Activated CD4-positive, alpha-beta T cell treated with anti-CD3 and anti-CD28 coated beads for 4 hours (primary cell): ENCODE measurements at places on chromosomes 6 and 20.

GRCh38 chr6:158439255-158439654, 120.6 kb upstream of the TMEM181 start:
- no peak for DNase-seq

DNA sequence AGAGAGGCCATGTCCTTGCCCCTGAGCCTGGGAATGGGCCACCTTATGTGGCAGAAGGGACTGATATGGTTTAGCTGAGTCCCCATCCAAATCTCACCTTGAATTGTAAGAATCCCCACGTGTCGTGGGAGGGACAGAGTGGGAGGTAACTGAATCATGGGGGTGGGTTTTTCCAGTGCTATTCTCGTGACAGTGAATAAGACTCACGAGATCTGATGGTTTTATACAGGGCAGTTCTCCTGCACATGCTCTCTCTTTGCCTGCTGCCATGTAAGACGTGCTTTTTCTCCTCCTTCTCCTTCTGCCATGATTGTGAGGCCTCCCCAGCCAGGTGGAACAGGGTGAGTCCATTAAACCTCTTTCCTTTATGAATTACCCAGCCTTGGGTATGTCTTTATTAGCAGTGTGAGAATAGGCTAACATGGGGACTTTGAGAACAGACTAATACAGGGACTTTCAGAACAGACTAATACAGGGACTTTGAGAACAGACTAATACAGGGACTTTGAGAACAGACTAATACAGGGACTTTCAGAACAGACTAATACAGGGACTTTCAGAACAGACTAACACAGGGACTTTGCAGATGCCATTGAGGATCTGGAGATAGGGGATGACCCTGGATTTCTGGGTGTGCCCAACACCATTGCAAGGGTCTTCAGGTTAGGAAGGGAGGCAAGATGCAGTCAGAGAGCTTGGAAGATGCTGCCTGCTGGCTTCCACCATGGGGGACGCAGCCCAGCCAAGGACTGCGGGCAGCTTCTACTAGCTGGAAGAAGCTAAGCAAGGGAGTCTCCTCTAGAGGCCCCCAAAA, 86.9 kb downstream of the RAMACL start:
- no peak for DNase-seq

GRCh38 chr6:98985391-98985790, 37.6 kb upstream of the FBXL4 start:
- DNase-seq = no peak

GRCh38 chr6:113809826-113810225, 47.3 kb upstream of the MARCKS start:
- DNase-seq = no peak

- no peak for DNase-seq
Observed at GRCh38 chr6:68497927-68498326, 137.2 kb upstream of the ADGRB3 start.

GRCh38 chr6:169396554-169397163, 143.0 kb upstream of the THBS2 start:
- DNase-seq = no peak

- DNase-seq = no peak
Observed at GRCh38 chr6:33508935-33509926, 54.9 kb downstream of the ZBTB9 start.

GRCh38 chr6:19268718-19269117, 568.5 kb upstream of the ID4 start:
- no peak for DNase-seq

GRCh38 chr6:36825994-36826393, 13.2 kb downstream of the CPNE5 start:
- DNase-seq = no peak

DNA sequence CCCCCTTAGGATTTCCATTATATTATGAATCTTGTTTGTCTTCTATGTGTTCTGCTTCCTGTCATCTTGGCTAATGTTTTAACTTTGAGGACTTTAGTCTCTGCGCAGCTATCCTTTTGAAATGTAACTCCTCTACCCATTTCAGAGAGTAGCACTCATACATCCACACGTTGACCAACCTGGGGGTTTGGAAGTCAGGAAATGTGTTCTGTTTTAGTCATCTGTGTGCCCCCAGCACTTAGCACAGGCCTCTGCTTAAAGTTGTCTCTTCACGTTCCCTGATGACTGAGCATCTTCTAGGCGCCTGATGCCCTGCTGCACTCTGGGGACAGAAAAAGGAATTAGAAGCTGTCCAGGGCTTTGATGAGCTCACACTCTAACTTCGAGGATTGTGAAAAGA, 47.9 kb downstream of the HMGN3 start:
- no peak for DNase-seq

DNA sequence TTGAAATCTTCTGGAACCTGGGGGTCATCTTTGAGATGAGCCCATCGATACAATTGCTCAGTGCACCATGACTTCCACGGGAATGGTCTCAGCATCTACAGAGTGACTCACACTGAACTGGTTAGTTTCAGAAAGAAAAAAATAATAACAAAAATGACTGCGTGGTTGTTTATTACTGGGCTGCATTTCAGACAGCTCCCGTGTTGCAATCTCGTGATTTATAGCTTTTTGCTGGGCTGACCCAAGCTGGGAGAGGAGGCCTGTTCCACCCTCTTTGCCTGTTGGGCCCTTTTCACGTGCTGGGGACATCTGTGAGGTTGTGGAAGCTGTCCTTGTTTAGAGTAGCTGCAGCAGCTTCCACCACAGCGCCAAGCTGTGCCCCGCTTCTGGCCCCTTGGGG, 225.5 kb downstream of the BMP7 start:
- no peak for DNase-seq

DNA sequence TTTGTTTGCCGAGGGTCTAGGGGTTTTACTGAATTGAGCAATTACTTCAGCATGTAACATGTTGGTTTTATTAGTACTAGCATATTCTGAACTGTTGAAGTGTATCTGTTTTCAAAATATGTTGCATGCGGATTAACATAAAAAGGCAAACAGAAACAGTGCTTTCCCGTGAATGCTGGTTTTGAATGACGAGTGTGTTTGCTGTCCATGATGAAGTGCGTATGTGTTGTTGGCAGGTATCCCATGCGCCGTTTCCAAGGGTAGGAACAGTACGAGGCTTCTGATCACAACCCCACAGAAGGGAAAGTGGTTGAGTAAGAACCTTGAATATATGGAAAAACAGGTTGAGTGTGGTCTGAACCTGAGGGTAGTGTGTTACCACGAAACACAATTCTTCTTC, 232.9 kb downstream of the SAMD5 start:
- no peak for DNase-seq

GRCh38 chr6:92748131-92748530, 671.2 kb downstream of the EPHA7 start:
- DNase-seq = no peak
